ENCODE measurements at places on chromosomes 5 and 9.

- DNase-seq, result no peak
These were observed 55.9 kb downstream of the ADAM19 start for GRCh38 chr5:157519579-157520253.

DNA sequence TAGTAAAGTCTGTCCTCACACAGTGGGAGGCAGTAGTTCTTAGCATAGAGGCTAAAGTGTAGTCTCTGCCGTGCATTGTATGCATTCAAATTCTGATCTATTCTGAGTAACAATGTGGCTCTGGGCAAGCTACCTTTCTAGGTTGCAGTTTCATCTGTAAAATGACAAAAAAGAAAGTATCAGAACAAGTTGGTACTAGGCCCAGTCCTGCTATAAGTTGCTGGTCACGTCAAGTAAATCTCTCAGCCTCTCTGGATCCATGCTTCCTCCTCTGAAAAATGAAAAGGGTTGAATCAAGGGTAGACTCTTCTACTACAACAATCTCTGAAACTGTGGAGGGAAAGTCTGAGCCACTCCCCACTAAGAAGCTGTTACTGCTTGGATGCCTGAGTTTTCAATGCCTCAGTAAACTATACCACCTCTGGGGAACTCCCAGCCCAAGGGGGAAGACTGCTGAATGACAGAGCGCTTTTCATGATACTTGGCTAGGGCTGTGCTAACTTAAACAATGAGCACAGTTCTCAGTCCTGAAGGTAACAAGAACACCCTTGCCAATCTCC is 34.5 kb upstream of the SPARC start:
- DNase-seq, result no peak

DNA sequence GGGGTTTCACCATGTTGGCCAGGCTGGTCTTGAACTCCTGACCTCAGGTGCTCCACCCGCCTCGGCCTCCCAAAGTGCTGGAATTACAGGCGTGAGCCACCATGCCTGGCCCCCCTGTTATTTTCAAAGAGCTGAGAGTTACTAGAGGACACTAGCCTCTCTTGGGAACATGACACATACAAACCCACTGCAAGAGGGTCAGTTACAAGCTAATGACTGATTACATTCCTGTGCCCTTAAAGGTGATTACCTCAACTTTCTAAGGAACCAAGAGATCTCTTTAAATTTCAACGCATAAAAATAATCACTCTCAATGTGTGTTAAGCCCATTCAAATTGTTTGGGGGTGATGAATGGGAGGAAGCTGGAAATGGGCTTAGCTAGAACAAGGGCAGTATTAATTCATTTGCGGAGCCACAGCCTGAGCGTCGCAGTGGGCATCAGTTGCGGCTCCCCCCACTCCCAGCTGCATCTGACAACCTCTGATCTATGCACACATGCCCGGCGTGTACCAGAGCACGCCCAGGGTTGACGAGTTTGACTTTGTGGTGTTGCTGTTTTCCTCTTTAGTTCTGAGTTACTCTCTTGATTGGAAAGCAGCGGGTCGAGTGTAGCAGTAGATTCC is 146.9 kb downstream of the GOLPH3 start:
- DNase-seq, result no peak

DNA sequence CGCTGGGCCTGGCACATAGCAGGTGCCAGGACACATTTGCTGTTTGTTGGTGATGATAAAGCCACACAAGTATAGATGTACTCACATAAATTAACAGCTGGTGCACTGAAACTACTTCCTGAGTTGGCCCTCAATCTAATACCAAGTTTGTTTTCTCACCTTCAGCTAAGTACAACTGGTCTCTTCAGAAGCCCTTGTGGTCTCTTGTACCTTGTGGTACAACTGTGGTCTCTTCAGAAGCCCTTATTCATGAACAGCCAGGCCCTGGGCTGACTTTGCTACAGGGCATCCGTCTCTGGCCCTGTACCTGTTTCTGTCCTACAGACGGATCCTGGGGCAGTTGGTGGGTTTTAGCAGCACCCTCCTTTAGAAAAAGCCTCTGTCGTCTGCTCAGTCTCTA is 81.5 kb downstream of the DAB2IP start:
- DNase-seq, result no peak
